ENCODE measurements at places on chromosomes 4 and X. TPM values are rescaled to one million over a fixed set of nuclear protein-coding genes. Genes with fewer than 3 reads are reported as not detected.

- DNase-seq: no peak
Observed at GRCh38 chrX:8748855-8749254, 16.9 kb upstream of the ANOS1 start.

- no peak for DNase-seq
Observed at GRCh38 chr4:76554630-76555029, 119.6 kb downstream of the SHROOM3 start.

DNA sequence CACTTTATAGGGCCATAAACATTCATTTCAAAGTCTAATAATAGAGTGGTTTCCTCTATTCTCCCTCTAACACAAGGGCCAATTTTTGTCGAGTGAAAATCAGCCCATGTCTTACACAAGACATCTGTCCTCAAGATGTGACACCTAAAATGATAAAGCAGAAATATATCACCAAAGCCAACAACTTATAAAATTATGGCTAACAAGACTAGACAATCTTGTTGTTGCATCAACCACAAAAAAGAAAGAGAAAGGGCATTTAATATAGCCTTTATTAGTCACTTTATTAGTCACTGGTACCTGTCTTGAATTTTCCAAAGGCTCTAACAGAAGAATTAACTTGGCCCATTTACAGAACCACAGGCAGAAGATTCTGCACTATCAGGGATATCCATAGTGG, 161.6 kb downstream of the SMIM20 start:
- no peak for DNase-seq

The SRPX gene
- not detected for total RNA-seq
